ENCODE measurements at places on chromosomes 3 and 15.

GRCh38 chr3:194661374-194661773, 10.6 kb downstream of the LSG1 start:
- no peak for ATAC-seq

DNA sequence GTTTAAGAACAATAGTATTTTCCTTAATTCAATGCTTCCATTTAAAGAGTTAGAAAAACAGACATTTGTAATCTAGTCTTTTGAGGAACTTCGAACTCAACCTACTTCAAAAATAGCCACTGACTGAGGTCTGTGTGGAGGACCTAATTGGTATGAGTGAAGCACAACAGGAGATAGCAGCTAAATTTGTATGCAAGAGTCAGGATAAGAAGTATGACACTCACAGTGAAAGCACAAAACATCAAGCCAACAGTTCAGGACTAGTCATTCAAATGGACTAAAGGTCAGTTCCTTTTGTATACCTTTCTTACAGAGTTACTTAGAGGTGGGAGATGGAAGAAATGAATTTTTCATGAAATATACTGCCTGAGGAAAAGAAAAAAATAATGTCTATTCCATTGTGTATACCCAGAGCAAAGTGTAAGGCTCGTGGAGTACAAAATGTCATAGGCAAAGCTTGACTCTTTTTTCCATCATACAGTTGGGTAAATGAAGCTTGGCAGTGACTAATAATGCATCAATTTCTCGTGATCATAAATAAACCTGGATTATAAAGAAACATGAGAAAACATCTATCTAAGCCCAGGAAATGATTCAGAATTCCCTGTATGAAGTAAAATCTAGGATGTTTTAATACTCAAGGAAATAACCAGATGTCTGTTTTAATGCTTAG, 1005.2 kb upstream of the CADM2 start:
- no peak for ATAC-seq

DNA sequence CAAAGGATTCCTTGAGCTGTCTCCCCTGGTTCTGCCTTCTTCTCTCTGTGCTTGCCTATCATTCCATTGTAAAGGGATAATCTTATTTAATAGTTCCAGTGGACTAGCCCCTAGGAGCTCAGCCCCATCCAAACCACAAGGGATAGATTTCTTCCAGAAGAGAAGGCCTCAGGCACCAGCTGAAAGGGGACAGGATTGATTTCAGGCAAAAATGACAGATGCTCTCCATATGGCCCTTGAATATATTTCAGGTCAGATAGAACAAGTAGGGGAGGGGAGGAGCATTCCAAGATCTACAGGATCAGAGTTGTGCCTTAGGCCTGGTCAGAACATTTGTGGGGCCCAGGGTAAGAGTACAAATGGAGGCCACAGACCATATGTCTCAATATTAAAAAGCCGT, 85.3 kb downstream of the RPLP1 start:
- ATAC-seq: no peak

- ATAC-seq: peak; percentile 92
These were observed at the start of gene BCL2A1 for GRCh38 chr15:79970624-79971434. BCL2A1 (minus strand) TSS chr15:79971196; CDS start chr15:79971119, 77 bp downstream.

GRCh38 chr3:107184375-107184774, 192.9 kb upstream of the CCDC54 start:
- ATAC-seq: no peak

DNA sequence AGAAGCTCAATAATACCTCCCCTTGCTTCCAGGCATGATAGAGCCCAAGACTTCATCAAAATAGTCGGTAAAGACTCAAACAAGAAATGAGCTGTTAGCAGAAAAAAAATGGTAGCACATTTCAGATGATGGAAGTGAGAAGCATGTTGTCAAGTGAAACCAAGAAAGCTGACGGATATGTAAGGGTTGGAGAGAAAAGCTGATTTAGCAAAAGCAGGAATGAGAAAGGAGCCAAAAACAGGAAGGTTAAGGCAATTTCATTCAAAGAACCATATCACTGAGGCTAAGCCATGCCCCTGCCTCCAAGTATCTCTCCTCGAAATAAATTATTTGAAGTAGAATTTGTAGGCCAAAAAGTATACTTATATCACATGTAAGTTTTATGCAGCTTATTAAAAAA, 88.8 kb downstream of the ANO10 start:
- no peak for ATAC-seq

DNA sequence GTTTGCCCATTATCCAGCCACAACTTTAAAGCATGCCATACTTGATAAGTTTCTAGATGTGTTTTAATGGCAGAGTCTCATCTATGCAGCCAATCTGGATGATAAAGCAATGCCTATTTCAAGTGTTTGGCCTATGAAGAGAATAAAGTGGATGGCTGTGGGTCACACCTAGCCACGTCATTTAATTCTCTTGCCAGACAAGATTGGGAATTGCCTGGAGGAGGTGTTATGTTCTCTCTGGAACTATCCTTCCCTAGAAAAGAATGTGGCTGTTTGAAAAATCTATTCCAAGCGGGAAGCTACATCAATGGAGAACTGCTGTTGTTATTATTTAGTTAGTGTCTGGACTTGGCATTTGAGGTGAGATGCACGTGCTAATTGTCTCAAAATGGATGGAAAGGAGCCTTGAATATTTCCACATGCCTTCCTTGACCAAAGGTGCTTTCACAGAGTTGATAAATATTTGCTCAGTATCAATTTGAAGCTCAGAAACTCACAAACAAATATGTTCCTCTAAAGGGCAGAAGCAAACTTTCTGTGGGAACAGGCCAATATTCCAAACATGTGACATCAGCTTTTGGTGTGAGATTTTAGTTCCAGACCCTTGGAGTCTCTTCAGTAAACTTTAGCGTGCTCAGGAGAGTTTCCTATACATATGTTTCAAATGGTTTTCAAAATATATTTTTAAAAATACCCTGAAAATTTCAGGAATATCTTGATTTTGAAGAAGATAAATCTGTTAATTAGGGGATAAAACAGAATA, 510.6 kb upstream of the SGO1 start:
- ATAC-seq: no peak

- ATAC-seq: peak; percentile 14
These were observed 739 bp upstream of the AMOTL2 start for GRCh38 chr3:134374791-134375581.

- ATAC-seq: no peak
These were observed 206.1 kb upstream of the LRIG1 start for GRCh38 chr3:66706890-66707289.

DNA sequence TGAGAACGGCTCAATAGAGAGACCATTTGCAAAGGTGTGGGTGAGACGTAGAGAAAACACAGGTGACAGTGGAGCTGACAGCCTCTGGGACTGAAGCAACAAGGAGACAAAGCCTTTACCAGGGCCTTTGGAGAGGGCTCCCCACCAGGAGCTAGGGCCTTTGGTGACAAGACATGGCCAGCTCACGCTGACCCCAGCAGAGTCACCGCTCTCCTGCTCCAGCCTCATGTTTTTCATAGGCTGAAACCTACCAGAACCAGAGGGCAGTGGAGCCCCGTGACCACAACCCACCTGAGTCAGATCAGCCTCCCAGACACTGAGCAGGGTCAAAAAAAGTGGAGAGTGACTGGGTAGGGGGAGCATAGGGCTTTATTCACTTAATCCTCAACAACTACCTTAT, 214.7 kb downstream of the SHQ1 start:
- no peak for ATAC-seq

DNA sequence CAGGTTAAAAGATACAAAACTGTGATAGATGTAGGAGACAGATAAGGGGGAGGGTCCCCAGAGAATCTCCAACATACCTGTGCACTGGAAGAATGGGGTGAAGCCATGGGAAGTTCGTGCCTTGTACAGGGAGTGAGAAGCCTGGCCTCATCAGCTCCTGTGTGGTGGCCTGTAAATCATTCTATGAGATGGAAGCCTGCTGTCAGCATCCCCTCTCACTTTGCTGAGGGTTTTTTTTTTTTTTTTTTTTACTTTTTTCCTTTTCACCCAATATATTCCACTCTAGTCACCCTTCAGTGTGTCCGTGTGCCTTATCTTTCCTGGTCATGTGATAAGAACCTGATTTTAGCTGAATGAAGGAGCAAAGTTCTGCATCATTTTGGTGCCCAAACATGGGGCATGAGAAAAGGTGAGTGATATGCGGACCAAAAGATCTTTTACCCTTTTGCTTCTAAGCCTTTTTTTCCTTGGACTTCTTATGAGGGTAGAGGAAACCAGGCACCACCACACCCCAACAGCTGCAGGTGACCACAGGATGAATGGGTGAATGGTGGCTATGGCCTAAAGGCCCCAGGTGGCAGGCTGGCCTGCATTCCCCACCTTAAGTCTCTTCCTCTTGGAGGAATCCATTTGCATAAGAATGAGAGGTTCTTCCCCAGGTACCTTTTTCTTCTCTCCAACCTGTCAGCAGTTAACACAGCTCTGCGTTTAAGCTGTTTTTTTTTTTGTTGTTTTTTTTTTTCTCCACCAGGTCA, 1345.0 kb downstream of the NSUN3 start:
- no peak for ATAC-seq

DNA sequence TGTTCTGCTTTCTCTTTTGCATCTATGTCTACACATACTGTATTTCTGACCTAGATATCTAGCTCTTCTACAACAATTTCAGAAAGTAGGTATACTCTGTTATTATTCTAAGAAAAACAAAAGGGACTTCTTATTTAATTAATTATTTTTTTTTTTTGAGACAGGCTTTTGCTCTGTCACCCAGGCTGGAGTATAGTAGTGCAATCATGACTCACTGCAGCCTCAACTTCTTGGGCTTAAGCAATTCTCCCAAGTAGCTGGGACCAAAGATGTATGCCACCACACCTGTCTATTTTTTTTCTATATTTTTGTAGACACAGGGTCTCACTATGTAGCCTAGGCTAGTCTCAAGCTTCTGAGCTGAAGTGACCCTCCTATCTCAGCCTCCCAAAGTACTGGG, 130.6 kb downstream of the MBNL1 start:
- ATAC-seq: peak; percentile 68

DNA sequence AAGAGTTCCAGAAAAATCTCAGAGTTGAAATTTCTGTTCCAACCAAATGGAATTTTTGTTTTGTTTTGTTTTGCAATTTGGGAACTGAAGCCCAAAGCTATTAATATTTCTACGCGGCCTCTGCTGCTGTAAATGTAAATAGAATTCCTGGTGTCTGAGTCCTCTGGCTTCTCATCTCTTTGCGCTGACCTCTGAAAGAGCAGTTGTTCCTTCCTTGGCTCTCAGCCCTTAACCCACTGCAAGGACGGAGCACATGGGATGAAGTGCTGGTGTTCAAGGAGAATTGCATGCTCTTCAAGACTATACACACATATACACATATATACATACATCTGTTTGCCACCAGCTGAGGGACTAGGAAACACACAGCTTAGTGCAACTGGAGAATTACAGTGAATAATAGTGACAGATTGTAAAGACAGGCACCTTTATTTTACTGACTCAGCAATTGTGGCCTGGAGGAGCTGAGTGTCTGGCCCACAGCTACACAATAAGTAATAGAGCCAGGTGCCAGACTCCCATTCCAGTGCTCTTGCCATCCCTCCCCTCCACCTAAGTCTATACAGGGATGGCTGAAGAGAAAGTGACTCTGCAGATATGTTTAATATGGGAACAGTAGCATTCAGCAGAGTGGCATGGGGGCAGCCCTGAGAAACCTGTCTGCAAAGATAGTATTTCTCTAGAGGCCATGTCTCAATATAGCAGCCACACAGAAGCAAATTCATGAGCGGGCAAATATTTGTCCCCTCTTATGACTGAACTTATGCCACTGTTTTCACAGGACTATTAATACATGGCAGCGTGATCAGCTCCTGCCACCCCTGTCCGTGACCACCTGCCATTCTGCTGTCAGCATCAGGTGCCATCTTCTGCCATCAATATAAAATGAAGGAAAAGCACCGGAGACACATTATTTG, 42.3 kb downstream of the NEK10 start:
- no peak for ATAC-seq

- no peak for ATAC-seq
These were observed 32.1 kb upstream of the RPS17 start for GRCh38 chr15:82572311-82572710.

GRCh38 chr3:71074423-71074822, 509.1 kb downstream of the FOXP1 start:
- ATAC-seq: peak; percentile 61

- no peak for ATAC-seq
These were observed 32.1 kb downstream of the FAM174B start for GRCh38 chr15:92623435-92623834.

GRCh38 chr3:44318891-44319311, 19.7 kb upstream of the TCAIM start:
- ATAC-seq: no peak

GRCh38 chr3:32569540-32570420, 878 bp downstream of the DYNC1LI1 start:
- ATAC-seq: peak; percentile 66

DNA sequence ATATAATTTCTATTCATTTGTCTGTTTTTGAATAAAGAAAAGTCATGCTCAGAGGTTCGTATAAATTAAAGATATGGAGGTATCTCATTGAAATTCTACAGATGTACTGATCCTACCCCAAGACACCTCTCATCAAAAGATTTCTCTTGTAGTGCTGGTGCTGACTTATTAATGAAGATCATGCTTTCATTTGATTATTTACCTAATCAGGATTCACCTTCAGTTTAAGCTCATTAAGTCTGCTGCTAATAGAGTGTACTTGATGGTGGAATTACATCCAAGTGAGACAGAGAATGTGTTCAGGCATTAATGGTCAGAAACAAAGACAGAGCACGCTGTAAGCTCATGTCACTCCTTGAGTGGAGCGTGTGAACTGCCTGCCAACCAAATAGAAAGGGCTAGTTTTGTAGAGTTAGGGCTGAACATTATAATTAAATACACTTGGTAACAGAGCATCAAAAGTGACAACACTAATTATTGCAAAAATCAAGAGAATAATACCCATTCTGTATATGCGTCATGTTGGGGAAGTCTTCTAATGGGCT, 45.5 kb downstream of the KBTBD12 start:
- ATAC-seq: no peak

GRCh38 chr3:182303169-182303568, 490.1 kb upstream of the ATP11B start:
- no peak for ATAC-seq

- no peak for ATAC-seq
These were observed 5.5 kb downstream of the ARHGEF3 start for GRCh38 chr3:56796202-56796601.

- no peak for ATAC-seq
These were observed 104.3 kb upstream of the RASGRP1 start for GRCh38 chr15:38668898-38669391.

GRCh38 chr3:77063423-77063822, 23.5 kb downstream of the ROBO2 start:
- peak; percentile 87 for ATAC-seq

GRCh38 chr3:100424261-100424660, 22.9 kb downstream of the LNP1 start:
- no peak for ATAC-seq

GRCh38 chr15:98581715-98582114, 66.6 kb upstream of the IGF1R start:
- no peak for ATAC-seq

DNA sequence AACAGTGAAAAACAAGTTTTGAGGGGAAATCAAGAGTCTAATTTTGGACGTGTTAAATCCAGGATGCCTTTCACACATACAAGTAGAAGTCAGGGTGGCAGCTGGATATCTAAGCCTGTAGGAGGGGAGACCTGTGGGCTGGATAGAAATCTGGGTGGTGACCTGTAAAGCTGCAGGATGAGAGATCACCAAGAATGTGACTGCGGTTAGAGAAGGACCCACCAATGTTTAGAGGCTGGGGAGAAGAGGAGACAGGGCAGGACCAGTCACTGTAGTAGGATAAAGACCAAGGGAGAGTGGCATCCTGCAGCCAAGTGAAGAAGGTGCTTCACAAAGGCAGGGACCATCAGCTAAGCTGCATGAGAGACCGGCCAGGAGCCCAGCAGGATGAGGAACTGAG, 36.2 kb downstream of the MRAS start:
- no peak for ATAC-seq

All from esophagus mucosa (tissue), 1 donor.